Type B pancreatic cell (in vitro differentiated cells): ENCODE measurements at places on chromosomes 6 and 20. TPM values are rescaled to one million over a fixed set of nuclear protein-coding genes. Genes with fewer than 3 reads are reported as not detected.

Gene HDAC2
- total RNA-seq: 193 and 232 TPM in 2 replicates

Gene C6orf52
- 3.5 and 3.7 TPM in 2 replicates for total RNA-seq

Gene VIP
- total RNA-seq: not detected in 2 replicates

GRCh38 chr20:20582734-20583133 is 129.7 kb downstream of the RALGAPA2 start:
- no peak for DNase-seq

DNA sequence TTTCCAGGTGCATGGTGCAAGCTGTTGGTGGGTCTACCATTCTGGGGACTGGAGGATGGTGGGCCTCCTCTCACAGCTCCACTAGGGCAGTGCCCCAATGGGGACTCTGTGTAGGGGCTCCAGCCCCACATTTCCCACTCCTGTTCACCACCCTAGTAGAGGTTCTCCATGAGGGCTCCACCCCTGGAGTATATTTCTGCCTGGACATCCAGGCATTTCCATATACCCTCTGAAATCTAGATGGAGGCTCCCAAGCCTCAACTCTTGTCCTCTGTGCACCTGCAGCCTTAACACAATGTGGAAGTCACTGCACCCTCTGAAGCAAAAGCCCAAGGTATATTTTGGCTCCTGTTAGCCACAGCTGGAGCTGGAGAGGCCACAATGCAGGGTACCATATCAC is 393.5 kb downstream of the RNGTT start:
- no peak for DNase-seq

DNA sequence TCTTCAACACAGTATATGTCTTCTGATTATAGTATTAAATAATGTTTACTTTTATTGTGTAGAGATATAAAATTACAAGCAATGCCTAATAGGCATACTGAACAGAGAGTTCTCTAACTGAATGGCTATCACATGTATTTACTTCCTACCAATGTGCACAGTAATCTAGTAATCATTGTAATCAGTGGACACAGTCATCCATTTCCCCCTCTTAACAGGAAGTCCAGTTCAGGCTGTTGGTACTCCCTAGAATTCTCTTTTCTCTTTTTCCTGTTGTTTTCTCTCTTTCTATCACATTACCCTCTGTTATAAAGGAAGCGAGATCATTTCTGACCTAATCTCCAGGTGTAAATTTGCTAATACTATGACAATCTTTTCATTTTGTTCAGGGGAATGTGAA is 172.5 kb downstream of the HTR1B start:
- DNase-seq: no peak

DNA sequence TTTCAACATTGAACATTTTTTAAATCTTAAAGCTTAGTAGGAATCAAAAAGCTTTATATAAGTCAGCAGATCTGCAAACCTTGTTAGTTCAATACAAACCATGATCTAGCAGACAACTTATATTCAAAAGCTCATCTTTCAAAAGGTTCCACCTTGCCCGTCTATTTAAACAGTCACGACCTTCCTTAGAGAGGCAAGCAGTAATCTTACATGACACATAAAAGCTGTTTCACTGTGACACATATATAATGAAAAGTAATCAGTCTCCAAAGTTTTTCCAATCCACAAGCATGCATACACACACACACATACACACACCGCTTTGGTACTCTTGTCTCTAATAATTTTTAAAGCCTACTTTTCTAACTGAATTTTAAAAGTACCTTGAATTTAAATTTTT is 12.9 kb downstream of the SOD2 start:
- no peak for DNase-seq

DNA sequence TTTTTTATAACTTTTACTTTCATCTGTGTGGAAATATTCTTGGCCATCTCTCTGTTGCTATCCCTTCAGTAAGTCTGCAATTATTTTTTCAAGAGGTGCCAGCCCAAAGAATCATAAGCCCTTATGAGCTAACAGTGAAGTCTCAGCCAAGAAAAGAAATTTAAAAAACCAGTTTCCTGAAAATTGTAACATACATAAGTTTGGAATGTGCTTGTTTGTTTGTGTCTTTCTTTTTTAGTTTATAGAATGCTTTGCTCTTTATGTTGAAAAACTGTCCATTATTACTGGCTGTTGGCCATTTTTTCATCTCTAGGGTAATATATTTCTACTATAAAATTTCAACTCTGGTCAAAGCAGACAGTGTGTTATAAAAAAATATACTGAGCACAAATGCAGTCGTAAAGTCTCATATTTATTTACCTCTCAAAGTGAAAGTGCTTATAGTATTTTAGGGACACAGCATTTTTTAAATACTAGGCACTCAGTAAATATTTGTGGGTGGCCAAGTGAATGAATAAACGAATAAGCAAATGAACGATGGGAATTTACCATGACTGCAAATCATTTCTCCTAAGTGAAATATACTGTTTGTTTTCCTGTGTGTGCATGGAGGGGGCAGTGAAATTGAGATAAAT is 659.7 kb downstream of the KIF16B start:
- no peak for DNase-seq

DNA sequence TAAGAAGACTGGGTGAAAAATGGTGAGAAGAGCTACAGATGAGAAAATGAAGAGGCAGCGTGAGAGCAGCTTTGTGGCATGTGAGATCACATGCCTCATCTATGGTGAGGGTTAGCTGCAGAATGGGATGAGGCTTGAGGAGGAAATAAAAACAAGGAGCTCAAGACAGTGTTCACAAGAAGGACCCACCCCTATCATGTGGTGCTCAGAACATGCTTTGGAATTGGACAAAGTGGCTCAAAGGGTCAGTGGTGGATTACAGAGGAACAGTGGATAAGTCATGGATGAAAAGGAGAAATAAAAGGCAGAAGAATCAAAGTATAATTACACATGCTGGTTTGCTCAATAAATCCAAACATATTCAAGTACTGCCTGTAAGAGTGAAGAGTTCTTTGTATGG is 126.9 kb upstream of the UST start:
- DNase-seq: no peak

DNA sequence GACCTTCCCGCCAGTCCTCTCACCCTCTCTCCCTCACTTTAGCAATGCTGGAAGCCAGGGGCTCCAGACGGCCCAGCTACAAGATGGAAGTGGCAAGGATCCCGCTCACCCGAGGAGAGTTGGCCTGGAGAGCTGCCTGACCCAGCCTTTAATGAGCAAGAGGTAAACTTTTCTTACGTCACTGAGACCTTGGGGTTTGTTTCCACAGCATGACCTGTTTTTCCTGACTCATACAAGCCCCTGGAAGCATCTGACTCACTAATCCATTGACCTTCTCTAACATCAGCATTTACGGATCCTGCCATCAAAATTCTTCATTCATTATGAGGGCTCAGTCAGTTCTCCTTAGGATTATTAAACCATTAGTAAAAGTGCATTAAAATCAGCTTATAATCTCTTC is 120.4 kb downstream of the MYLK4 start:
- no peak for DNase-seq

DNA sequence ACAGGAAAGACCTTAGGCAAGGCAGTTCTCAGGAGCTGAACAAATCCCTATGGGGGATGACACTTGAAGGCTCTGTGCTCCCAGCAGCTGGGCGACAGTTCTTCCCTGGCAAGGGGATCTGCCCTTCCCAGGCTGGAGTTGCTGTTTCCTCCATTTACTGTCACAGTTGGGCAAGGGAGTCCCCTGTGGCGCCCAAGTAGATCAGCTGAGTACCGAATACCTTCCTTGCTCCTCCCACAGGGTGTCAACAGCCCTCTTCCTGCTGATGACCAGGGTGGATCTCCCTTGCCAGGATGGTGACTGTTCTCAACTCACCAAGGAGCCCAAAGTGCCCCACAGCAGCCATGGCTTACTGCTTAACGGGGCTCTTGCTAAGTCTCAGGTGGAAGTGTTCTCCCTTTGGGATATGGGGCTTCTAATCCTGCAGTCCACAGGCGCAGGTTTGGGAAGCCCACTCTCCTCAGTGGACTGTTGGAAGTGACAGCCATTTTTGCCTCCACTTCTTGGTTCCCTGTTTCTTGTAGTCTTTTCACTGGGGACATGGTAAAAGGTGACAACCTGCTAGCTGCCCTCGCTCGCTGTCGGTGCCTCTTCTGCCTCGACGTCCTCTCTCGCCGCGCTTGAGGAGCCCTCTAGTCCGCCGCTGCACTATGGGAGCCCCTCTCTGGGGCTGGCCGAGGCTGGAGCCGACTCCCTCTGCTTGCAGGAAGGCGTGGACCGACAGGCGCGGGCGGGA is 5.7 kb upstream of the PSMG4 start:
- no peak for DNase-seq

DNA sequence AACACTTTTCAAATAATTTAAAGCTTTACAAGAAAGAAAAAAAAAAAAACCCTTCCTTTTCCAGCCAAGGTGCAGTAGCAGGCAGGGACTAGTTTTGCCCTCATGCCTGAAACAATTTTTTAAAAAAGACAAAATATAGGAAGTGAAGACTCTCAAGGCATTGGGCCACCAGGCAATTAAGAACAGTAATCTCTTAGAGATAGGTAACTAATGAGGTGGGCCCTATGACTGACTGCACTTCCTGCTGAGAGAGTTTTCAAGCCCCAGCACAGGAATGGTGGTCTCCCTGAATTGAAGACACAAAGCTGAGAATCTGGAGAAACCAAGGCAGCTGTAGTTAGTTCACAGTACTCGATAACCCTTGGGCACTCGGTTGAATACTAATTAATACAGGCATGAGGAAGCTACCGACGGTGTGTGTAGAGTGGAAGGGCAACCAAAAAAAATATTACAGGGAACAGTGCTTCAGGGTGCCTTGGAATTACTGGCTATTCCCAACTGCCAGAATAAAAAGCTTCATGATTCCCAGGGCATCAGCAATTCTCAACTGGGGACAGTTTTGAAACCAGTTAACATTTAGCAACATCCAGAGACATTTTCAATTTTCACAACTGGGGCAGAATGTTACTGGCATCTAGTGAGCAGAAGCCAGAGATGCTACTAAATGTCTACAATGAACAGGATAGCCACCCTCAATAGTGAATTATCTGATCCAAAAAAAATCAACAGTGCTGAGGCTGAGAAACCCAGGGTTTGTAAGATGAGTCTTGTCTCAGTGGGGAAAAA is 36.0 kb upstream of the PLN start:
- no peak for DNase-seq

DNA sequence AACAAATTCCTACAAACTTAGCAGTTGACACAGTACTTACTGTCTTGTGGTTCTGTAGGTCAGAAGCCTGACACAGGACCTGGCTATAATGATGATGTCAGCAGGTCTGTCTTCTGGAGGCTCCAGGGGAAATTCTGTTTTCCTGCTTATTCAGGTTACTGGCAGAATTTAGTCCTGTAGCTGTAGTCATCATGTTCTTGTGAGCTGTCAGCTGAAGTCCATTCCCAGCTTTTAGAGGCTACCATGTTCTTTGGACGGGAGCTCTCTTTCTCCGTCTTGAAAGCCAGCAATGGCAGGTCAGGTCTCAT is 99.2 kb downstream of the HIVEP1 start:
- no peak for DNase-seq

DNA sequence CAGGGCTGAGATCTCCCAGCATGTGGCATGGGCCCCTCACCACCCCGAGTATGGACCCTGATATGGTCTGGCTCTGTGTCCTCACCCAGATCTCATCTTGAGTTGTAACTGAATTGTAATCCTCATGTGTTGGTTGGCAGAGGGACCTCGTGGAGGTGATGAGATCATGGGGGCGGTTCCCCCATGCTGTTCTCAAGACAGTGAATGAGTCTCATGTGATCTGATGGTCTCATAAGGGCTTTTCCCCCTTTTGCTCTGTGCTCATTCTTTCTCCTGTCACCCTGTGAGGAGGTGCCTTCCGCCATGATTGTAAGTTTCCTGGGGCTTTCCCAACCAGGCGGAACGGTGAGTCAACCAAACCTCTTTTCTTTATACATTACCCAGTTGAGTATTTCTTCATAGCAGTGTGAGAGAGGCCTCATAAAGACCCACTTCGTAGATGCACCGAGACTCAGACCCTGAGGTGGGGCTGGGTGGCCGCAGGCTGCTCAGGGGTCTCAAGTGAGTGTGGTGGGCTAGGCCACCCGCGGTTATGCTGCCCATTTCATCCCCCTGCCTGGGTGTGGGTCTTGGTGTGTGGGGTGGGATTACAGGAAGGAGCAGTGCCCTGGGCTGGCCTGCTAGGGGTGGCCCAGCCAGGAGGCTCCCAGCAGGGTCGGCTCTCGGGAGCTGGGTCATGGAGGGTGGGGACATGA is 26.2 kb upstream of the GATA5 start:
- no peak for DNase-seq

DNA sequence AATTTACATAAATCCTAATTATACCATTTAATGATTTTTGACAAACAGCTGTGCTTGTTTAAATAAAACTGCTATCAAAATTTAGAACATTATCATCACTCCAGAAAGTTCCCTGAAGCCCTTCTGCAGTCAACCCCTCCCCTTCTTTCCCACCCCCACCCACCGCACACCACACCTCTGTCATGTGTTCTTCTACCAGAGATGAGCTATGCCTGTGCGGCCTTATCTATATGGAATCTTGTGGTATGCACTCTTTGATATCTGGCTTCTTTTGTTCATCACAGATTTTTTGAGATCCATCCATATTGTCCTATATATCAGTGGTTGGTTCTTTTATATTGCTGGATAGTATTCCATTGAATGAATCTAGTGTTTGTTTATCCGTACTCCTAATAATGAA is 7.2 kb downstream of the MYLIP start:
- DNase-seq: no peak

DNA sequence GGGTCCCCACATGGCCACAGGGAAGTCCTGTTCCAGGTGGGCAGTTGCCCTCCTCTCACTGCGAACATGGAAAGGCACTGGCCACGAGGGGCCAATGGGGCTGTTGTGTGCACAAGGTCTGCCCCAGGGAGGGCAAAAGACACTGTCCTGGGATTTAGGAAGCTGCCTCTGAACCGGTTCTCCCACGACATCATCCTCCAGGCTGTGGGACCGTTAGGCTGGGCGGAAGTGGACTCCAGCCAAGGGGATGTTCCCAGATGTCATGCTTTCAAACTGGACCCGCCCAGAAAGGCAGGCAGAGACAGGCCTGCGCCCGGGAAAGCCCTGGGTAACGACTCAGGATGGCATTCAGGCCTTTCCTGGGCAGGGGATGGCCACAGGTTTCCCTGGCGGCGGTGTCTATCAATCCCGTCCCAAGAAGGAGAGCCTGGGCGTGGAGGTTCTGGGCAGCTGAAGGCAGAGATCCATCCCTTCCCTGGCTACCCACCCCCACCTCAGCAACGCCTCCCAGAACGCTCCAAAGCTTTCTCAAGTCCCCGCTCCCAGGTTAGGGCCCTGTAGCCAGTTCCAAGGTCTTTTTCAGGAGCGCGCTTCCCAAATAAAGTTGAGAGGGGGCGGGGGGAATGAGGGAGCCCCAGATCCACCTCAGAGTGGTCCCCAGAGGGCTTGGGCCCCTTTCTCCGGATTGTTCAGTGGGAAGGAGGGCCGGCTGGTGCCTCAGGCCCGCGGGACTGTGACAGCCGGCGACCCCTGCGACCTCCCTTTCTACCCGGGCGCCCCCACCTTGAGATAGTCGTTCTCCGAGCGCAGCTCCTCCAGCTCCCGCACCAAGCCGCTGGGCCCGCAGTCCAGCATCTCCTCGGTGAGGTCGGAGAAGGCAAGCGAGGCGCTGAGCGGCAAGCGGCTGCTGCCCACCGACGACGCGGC is 13.8 kb upstream of the TLDC2 start:
- no peak for DNase-seq
